ENCODE measurements at places on chromosomes 6 and 20.

DNA sequence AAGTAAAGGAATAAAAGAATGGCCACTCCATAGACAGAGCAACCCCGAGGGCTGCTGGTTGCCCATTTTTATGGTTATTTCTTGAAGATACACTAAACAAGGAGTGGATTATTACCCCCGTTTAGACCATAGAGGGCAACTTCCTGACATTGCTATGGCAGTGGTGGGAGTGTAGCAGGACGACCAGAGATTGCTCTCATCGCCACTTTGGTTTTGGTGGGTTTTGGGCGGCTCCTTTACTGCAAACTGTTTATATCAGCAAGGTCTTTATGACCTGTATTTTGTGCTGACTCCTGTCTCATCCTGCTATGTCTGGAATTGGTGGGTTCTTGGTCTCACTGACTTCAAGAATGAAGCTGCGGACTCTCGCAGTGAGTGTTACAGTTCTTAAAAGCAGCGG, 78.7 kb downstream of the C6orf52 start:
- DNase-seq: no peak

DNA sequence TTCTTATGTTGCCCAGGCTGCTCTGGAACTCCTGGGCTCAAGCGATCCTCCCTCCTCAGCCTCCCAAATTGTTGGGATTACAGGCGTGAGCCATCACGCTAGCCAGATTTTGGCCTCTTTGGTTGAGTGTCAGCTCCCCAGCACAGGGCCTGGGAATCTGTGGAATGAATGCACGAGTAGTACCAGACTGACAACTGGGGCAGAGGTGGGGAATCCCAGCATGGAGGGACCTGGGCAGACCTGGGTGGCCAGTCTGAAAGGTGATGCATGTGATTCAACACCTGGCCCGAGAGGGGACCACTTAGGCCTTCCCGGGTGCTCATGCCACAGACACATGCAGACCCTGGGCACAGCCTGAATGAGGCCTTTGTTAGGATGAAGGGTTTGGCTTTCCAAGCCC, 19.0 kb upstream of the TFAP2C start:
- DNase-seq: no peak

- DNase-seq: no peak
These were observed 103.4 kb downstream of the TULP4 start for GRCh38 chr6:158415666-158416065.

- DNase-seq: peak; percentile 29
These were observed 185.8 kb upstream of the RAB32 start for GRCh38 chr6:146357578-146358430.

- no peak for DNase-seq
These were observed 144.6 kb downstream of the ELOVL4 start for GRCh38 chr6:79802657-79803300.

GRCh38 chr6:31791324-31792089, 4.0 kb downstream of the VARS1 start:
- peak; percentile 60 for DNase-seq

DNA sequence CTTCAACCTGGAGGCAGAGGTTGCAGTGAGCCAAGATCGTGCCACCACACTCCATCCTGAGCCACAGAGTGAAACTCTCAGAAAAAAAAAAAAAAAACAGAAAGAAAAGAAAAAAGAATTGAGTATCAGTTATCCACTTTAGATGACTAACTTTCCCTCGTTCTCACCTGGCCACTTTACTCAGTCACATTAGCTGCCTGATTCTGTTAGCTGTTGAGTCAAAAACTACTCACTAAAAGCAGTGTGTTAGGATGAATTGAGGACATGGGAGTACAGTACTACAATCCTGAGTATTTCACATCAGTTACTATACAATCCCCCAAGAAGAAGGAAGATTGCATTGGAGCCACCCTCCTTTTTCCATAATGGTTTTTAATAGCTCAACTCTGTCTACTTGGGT, 114.6 kb downstream of the ADAT2 start:
- DNase-seq: no peak

- peak; percentile 94 for DNase-seq
These were observed 23.0 kb downstream of the ZBP1 start for GRCh38 chr20:57596998-57597939.

DNA sequence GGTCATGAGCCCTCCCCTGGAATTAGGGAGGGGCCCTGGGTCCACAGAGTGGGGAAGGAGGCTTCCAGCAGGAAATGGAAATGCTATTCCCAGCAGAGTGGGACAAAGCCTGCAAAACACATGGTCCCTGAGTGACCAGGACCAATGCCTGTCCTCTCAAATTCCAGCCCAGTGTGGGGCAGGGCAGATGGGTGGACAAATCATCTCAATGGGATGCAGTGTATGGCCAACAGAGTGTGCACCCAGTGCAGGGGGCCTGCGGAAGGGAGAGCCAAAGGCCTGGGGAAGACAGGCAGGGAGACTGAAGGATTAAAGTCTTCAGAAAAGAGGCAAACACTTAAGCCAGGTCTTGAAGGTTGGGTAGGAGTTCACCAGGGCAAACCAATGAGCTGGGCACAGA, 28.7 kb upstream of the PHACTR3 start:
- no peak for DNase-seq

- peak; percentile 2 for DNase-seq
These were observed 221.2 kb downstream of the LAMA2 start for GRCh38 chr6:129104131-129104530.

DNA sequence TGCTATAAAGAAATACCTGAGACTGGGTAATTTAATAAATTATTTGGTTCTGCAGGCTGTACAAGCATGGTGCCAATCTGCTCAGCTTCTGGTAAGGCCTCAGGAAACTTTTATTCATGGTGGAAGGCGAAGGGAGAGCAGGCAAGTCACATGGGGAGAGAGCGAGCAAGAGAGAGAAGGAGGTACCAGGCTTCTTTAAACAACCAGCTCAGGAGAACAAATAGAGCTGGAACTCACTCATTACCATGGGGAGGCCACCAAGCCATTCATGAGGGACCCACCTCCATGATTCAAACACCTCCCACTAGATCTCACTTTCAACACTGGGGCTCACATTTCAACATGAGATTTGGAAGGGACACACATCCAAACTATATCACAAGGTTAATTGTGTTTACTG, 44.9 kb upstream of the CRISP1 start:
- no peak for DNase-seq

GRCh38 chr20:34016736-34017135, 23.0 kb downstream of the RALY start:
- DNase-seq: no peak

DNA sequence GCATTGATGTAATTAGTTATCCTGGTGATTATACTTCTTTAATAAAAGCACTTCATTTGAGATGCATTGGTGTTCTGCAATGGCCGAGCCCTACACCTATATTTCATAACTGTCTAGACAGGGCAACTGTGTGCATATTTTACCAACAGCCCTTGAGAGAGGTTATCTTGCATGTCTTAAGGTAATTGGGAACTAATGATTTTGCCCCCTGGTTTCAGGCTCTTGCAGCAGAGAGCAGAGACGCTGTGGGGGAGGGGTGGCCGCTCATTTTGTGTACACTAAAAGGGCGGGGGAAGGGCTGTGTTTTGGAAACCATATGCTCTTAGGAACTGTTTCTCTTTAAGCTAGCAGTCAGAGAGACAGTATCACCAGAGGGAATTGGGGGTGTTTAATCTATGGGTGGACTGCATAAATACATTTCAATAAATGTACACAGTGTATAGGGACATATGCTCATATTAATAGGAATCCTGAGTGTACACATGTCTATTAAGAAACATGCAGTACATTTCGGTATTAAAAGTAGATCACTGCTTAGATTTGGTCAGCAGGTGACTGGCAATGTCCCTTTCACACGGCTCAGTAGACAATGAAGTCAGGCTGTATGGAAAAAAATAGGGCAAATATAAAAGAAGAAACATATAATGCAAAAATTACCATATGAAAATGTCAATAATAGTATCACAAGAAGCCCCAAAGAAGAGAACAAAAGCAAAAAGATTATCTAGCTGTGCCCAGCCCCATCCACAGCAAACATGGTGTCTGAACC, 402.9 kb upstream of the CITED2 start:
- no peak for DNase-seq

DNA sequence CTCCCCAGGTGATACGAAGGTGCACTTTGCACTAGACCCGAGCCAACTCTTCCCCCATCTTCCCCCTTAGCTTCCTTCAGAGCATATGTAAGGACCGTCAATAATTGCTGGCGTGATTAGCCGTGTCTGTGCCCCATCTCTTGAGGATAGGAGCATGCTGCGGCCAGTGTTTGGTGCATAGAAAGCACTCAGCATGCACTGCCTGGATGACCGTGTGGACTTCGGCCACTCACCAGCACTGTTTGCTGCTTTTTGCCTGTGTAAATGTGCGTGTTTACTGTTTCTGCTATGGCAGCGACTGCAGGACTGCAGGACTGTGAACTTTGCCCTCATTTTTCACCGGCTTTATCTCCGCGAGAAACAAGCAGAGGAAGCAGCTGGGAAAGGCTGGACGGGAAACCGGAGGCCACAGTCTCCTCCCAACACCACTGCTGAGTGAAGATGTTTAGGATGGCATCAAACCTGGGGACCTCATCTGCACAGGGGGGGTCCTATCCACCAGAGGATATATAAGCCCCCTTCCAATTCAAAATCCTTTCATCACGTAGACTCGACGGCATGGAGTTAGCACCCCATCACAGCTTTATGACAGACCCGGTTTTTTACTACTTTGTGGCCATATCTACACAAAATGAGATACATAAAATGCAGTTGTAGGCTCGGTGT, 150.6 kb upstream of the AFDN start:
- no peak for DNase-seq

GRCh38 chr6:155275808-155276480, 12.1 kb downstream of the CLDN20 start:
- no peak for DNase-seq

GRCh38 chr20:45893831-45894230, 2.7 kb downstream of the CTSA start:
- DNase-seq: no peak

DNA sequence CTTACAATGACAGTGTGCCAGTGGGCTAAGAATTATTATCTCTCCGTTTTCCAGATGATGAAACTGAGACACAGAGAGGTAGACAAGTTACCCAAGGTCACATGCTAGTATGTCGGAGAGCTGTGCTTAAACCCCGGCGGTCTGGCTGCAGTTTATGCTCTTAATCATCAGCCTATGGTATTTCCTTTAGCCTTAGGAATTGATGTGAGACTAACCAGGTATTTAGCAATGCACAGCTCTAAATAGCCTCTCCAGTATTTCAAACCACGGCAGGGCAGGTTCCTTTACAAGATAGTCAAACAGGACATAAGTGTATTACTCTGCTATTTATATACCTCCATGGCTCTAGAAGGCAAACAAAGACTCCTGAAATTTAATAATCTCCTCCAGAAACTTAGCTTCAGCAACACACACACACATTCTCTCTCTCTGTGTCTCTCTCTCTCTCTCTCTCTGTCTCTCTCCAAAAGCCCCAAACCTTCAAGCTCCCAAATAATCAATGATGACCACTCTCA, 142.0 kb upstream of the ZNF217 start:
- DNase-seq: peak; percentile 80

DNA sequence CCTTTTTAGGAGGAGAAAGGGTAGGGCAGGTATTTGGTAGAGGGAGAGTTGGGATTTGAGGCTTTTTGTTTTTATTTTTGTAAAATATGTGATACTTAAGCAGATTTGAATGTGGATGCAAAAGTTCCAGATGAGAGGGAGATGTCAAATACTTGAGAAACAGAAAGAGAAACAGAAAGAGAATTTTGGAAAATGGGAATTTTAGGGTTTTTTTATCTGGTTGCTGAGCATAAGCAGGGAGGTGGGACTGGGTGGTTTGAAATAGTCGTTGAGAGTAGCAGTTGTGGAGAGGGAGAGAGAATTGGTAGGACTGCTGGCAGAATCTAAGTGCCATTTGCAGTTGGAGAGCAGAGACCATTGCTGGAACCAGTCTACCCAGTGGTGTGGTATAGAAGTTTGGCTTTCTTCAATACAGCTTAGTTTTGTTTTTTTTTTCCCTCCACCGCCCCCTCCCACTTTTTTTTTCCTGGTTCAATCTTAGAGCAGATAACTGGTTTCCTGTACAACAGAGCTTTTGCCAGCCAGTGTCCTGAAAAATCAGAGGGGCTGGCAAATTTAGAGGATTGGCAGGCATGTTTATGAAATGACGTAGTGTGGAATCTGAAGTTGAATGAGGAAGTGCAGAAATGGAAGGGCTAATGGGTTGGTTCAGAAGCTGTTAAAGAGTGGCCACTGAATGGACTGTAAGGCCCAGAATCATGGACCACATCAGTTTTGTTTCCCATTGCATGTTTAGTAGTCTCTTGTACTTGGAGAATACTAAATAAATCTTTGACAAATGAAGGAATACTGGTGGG, 68.7 kb downstream of the ATRN start:
- DNase-seq: no peak

GRCh38 chr20:33725607-33726264, 5.6 kb upstream of the PXMP4 start:
- DNase-seq: no peak

GRCh38 chr6:167152862-167153261, 4.9 kb downstream of the GPR31 start:
- no peak for DNase-seq

DNA sequence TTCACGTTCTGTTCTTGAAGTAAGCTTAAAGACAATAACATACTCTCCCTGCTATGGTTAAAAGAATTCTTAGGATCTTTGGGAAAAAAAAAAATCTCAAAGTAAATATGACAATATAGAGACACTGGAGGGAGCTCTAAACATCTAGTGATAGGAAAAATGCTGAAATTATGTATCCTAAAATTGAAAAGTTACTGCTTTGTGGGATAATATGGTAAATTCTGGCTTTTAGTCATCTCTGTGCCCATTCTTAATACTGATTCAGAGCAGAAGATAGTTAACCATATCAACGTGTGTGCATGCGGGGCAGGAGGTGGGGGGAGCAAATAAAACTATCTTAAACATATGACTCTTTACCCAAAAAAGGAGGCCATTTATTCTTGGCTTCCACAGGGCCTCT, 165.4 kb downstream of the GMPR start:
- no peak for DNase-seq

DNA sequence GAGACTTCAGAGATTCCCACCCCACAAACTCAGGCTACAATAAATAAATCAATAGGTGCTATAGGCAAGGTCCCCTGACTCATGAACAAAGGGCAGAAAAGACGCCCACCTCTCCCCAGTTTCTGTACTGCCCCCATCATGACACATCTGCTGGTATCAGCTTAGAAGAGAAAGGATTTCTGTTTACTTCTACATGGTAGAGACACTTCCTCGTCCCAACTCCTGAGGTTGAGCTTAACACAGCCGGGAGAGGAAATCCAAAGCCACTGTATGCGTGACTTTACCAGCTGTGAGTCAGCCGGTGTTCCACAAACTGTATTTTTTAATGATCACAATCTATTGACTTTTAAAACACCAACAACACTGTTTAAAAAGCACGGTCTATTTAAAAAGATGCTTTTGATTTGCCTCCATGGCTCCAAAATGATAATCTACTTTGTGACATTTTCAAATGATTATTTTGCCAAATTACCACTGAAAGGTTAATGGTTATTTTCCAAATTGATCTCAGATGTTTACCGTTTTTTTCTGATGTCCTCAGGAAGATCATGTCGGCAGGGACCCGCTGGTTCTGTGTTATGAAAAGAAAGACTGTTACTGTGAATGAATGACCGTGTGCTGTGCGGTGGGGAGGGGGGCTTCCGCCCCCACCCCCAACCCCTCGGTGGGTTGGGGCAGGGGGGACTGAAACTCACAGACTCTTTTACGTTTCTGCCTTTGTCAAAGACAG, 72.5 kb downstream of the ATP9A start:
- DNase-seq: no peak

Measured in urothelium cell line (cell line).